Vagina (tissue), 2 donors: ENCODE measurements at places on chromosomes 3 and 15.

DNA sequence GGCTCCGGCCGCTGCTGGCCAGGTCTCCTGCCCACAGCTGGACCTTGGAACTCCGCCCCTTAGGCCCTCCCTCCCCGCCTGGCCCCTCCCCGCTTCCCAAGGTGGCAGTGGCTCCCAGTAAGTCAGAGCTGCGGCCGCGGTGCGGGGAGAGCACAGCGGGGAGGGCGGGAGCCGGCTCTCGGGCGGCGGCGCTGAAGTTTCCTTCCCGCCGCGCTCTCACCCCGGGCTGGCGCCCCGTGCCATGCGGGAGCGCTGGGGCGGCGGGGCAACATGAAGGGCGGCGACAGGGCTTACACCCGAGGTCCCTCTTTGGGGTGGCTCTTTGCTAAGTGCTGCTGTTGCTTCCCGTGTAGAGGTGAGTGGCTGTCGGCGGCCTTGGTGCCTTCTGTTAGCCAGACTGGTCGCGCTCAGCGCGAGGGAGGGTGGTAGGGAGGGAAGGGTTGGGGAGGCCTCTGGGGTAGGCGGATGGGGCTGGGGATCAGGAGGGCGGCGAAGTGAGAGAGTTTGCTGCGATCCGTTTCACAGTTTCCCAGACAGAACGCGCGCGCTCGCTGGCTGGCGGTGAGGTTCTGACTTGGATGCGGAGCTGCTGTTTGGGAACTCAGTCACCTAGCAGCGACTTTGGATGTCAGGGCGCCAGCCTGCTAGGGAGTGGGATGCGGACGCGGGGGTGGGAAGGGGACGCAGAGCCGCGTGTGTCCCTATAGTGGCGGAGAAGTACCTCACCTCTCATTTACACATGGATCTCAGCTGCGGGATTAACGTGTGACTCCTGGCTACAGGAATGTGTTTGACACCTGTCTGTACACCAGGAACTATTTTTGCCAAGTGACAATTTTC lies 145.5 kb upstream of the UMPS start:
- DNase-seq: no peak

- no peak for DNase-seq
Observed at GRCh38 chr3:44058868-44059203, 182.8 kb upstream of the TOPAZ1 start.

DNA sequence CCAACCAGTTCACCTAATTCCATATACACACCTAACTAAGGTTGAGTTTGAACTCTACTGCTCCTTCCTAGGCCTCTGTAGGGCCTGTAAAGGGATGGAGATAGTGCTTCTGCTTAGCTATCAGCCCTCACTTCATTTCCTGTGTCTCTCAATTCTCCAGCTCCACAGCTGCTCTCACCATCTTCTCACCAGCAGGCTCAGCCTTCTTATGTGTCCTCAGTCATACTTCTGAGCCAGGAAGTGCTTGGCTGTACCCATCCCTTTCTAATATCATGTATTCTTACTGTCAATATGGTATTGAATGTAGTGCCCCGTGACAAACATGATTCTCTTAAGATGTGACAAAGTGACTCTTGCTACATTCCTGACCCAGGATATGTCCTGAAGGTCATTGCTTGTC lies 116.9 kb downstream of the SLC9A9 start:
- no peak for DNase-seq

DNA sequence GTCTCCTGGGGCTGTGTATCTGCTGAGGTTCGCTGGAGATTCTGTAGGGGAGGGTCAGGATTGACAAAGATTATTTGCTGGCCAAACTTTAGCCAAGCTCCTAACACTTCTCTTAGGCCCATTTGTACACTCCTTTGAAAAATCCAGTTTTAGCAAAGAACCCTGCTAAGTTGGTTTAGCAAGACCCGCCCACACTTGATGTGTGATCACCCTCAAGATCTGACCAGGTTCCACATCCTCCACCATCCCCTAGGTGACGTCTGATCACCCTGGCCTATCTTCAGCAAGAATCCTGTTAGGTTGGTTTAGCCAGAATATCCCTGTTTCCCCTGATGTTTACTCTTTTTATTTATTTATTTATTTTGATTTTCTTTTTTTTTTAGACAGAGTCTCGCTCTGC lies 14.8 kb upstream of the SLC35G2 start:
- no peak for DNase-seq

DNA sequence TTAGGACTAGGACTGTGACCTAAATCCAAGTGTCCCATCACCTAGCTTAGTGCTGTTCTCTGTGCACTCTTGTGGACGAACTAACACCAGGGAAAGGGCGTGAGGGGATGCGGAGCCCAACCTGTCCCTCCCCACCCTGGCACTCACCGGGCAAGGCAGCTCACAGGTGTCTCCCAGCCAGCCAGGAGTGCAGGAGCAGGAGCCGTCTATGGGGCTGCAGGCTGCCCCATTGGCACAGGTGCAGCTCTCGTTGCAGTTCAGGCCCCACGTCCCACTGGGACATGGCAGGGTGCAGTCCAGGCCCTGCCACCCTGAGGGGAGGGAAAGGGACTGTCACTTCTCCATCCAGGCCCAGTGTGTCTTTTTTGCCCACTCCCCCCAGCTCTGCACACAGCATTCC lies 60.3 kb downstream of the RAB11A start:
- DNase-seq: no peak

DNA sequence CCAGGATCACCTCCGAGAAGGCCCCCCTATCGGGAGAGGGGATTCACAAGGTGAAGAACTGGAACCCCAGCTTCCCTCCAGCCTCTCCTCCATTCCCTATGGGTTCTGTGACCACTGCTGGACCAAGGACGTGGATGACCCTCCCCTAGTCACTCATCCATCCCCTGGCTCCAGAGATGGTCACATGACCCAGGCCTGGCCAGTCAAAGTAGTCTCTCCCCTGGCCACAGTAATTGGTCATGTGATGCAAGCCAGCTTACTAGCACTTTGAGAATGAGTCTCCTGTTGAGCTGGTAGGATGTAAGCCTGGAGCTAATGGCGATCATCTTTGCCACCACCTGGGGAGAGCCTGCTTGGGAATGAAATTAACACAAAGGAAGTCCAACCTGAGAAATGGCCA lies 3.9 kb downstream of the CAMK1 start:
- DNase-seq: no peak

DNA sequence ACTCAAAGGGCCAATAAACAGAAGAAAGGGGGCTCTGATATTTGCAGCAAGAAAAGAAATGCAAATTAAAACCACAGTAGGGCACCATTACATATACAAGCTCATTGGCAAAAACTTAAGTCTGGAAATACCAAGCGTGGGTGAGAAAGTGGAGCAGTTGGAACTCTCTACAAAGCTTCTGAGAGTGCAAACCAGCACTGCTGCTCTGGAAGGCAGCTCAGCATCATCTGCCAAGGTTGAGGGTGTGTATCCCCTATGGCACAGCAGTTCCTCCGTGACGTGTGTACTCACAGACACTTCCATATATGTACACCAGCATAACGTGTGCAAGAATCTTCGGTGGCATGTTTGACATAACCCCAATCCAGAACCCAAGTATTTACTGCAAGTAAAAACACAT lies 271.0 kb upstream of the ATP10A start:
- DNase-seq: no peak

DNA sequence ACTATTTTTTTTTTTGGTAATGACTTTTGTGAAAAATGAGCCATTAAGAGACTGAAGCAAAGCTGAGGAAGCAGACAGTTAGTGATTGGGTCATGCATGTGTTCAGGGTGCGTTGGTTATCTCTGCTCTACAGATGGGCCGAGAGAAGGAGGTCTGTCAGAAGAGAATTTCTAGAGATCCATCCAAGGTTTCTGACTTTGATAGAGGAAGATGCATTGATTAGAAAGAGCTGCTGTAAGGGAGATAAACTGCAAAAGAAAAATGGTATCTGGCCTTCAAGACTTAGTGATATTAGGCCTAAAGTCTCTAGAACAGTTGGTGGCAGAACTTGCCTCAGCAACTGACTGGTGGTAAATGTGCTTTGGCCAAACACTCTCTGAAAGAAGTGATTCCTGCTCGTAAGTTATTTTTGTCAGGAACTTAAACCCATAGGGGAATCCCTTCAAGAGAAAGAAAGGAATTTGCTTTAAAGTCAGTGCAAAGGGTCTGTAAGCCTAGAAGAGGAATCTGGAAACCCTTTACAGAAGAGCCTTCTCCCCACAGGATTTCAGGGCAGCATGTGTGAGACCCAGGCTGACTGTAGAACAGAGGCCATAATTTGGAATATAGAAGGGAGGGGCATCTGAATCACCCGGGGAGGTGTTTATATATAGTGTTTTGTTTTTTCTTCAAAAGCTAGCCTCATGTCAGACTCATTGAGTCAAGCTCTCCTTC lies 67.8 kb downstream of the OPA1 start:
- no peak for DNase-seq

DNA sequence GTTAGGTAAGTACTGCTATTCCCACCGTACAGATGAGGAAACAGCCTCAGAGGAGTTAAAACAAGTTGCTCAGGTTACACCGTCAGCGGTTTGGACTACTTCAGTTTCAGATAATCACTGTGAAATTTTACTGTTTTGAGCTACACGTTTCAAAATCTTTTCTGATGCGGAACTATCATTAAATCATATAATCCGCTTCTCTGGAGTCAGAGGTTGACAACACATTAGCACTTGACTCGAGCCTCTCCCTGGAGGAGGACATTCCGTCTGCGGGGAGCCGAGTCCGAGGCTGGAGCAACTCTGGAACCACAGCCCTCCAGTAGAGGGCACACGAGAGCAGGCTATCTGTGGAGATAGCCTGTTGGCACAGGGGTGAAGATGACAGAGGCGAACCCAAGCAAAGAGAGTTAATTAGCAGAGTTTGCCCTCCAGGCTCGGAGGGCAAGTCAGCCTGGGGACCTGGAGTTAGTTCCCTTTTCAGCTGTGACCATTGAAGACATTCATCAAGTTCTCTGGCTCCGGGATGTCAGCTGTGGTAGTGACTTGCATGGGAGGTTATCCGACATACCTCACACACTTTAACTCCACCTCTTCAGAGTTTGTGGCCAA lies 131.2 kb downstream of the IGF1R start:
- no peak for DNase-seq
